ENCODE measurements at places on chromosomes 3 and 15.

GRCh38 chr3:27571345-27571744, 87.2 kb upstream of the SLC4A7 start:
- no peak for DNase-seq

- peak; percentile 21 for DNase-seq
These were observed 49.4 kb upstream of the INSYN1 start for GRCh38 chr15:73802431-73803041.

DNA sequence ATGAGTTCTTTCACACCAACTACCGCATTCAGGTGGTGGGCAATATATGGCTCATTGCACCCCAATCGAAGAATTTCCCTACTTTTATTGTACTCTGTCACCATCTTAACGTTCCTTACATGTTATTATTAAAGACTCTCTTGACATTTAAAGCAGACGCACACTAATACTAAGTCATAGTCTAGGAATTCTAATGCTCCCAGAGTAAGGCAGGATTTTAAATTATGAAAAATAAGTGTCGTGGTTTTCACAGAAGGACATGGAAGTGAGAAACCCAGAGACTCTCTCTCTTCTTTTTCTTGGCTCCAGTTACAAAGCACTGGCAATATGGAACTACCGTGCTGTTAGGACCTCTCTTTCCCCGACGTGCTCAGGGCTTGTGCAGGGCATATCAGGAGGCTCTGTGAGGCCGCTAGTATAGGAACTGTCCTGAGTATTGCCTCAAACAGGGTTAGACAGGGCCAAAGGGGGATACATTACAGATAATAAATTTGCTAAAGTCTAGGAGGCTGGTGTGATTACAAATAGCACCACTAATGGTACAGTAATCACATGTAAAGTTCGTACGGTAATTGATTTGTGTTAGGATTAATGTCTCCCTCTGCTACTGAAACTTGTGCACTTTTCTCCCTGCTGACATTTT, 590.8 kb downstream of the FOXP1 start:
- no peak for DNase-seq

GRCh38 chr15:31338879-31339557, 12.4 kb downstream of the KLF13 start:
- DNase-seq, result peak; percentile 72

DNA sequence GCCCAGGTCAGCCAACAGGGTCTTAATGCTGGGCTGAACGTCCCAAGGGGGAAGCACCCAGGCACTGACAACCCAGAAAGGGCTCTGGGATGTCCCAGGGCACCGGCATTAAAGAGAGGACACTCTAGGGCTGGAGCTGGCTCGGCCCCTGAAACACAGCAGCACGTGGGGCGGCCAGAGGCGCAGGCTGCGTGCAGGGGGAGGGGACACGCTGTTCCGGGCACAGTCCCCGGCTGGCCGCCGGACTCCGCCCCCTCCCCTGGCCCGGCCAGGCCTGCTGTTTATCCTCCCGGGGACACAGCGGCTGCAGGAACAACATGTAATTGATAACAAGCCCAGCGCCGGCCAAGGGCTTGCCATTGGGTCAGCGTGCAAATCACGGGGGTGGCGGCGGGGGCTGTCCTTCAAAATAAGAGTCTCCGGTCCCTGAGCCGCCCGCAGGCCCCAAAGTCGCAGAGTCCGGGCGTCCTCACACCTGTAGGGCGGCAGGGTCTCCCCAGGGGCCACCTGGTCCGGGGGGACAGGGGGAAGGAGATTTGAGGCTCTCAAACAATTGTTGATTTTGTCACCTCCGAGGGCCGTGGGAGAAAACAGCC, 1.3 kb downstream of the KLF15 start:
- peak; percentile 93 for DNase-seq

DNA sequence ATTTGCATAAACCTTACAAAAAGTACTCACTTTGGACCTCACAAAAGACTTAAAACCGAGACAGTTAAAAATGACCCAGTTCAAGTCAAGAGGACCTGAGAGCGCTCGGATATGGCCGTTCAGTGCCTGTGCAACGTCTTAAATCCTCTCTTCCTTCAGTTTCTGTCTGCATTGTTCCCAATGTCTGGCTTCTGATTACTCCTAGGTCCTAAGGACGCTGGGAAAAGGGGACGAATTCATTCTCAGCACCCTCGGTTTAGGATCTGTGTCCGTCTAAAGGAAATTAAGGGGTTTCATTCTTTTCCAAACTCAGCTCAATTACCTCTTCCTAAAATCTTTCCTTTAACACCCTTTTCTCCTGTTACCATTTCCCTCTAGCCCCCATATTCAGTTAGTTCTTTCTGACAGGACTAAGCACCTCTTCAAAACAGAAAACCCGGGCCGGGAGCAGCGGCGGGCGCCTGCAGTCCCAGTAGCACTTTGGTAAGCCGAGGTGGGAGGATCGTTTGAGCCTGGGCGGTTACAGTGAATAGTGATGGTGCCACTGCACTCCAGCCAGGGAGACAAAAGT, 970 bp downstream of the DPPA4 start:
- no peak for DNase-seq

- no peak for DNase-seq
These were observed 441.4 kb downstream of the DIPK2A start for GRCh38 chr3:144413068-144413467.

- no peak for DNase-seq
These were observed 156.2 kb downstream of the FGF12 start for GRCh38 chr3:192570821-192571791.

- no peak for DNase-seq
These were observed 19.8 kb downstream of the LARP6 start for GRCh38 chr15:70833861-70834765.

DNA sequence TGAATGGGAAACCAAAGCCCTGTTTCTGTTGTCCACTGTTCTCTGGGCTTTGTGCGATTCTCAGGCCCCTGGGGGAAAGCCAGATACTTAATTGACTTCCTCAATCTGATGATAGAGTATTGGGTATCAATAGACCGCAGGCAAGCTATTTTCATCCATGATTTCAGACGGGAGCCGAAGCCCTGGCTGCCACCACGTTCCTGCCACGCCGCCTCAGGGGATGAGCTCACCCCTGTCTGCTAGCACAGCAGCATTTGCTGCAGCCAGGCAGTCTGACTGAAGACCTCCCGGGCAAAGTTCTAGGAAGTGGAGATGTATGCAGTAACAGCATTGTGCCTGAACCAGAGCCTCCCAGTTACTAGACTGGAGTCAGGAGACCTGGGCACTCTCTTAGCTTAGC, 69.8 kb downstream of the ISG20 start:
- DNase-seq, result no peak

- DNase-seq, result no peak
These were observed 148.3 kb downstream of the MBNL1 start for GRCh38 chr3:152416808-152417580.
